ENCODE measurements at places on chromosomes 2 and 18.

- DNase-seq, result no peak
Observed at GRCh38 chr2:231614559-231615057, 21.9 kb downstream of the TEX44 start.

GRCh38 chr18:44878335-44878734 is 197.6 kb downstream of the SETBP1 start:
- no peak for DNase-seq

DNA sequence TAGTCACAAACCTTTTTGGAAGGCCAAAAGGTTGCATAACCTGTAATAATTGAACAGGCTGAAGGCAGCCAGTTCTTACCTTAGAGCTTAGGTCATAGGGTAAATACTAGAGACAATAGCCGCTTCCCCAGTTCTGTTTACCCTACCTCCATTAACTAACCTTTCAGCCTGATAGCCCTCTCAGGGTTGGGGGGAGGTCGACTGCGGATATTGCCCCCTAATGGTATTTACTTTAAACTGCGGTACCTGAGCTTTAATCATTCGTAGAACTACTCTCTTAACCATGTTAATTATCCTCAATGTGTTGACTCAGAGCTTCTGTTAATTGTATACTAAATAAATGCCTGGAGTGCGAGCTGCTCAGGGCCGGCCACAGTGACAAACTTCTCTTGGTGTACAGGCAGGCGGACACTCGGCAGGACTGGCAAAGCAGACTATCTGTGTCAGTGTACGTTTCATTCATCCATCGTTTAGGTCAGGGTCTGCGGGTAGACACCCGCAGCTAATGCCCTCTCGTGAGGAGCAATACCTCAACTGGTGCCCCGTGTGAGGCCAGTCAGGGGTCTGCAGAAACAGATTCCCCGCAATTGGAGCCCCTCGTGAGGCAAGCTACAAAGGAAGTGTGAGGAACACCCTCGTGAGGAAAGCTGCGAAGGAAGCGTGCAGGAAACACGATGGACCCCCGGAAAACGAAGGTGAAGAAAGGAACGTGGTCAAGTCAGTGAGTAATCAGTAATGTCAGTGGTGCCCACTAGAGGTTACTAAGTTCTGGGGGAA is 115.3 kb upstream of the SCN7A start:
- DNase-seq, result no peak

DNA sequence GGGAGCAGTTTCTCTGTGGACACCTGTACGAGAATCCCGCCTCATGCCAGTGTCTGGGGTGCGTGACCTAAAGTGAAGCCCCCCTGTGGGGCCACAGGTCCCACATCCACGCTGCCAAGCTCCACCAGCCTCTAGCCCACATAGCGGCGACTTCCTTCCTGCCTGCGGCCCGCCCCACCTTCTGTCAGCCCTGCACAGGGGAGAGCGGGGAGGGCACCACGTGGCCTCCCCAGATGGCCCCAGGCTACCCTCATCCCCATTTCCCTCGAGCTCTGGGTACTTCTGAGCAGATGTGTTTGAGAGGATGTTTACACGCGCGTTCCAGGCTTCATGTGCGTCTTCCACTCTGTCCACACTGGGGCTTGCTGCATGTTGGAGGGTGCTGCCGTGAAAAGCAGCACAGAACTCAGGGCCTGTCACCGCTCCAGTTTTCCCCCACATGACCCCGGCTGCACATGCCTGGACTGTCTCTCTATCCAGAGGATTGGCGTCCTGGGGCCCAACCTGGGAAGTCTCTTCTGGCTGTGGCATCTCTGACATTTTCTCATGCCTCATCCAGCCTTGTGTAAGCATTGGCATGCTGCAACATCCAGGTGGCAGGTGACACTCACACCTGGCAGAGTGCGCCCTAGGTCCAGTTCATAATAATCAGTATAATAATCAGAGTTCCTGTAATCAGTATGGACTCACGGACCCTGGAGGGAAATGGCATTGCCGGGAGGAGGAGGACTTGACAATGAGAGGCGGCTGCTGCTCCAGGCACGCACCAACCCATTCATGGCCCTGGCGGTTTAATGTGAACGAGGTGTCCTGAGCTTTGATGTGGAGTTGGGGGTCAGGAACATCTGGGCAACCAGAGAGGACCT is 146.3 kb upstream of the TWIST2 start:
- DNase-seq, result no peak

GRCh38 chr2:2263196-2263829 is 67.8 kb downstream of the MYT1L start:
- no peak for DNase-seq

- no peak for DNase-seq
Observed at GRCh38 chr2:147374423-147374811, 470.4 kb upstream of the ACVR2A start.

GRCh38 chr2:216113572-216113971 is 4.4 kb downstream of the XRCC5 start:
- no peak for DNase-seq

- no peak for DNase-seq
Observed at GRCh38 chr2:50754514-50754913, 277.4 kb downstream of the NRXN1 start.

- no peak for DNase-seq
Observed at GRCh38 chr2:172996387-172996961, 79.2 kb upstream of the MAP3K20 start.

DNA sequence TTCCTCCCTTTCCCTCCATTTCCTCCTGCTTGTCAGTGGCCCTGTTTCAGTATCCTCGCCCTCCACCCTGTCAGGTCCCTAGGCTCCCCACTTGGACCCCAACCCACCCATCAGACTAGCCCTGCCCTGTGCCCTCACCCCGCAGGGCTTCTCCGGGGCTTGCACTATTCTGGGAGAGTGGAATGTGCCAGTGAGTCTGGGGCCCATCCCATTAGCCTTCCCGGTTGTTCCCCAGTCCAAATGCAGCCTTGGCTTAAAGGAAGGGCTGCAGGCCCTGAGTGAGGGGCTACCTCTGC is 45.5 kb downstream of the MYO7B start:
- DNase-seq, result no peak

Measured in AG09319 (cell line).